MV-4-11 (cell line): ENCODE measurements at places on chromosomes 4 and X.

- DNase-seq, result no peak
These were observed 44.1 kb upstream of the TLL1 start for GRCh38 chr4:165828928-165829327.

- no peak for DNase-seq
These were observed 99.6 kb downstream of the CEP135 start for GRCh38 chr4:56048383-56048701.

- peak; percentile 51 for DNase-seq
These were observed at the start of gene AFAP1 for GRCh38 chr4:7939377-7940108. AFAP1 (minus strand) TSS chr4:7939861; CDS start chr4:7872078, 67,783 bp downstream.

DNA sequence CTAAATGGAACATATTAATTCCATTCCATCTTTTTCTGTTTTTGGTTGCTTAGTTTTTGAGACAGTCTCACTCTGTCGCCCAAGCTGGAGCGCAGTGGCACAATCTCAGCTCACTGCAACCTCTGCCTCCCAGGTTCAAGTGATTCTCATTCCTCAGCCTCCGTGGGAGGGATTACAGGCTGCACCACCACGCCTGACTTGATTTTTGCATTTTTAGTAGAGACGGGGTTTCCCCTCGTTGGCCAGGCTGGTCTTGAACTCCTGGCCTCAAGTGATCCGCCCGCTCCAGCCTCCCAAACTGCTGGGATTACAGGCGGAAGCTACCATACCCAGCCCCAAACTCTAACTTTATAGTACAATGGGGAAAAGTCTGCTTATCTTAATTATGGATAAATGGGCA is 11.2 kb downstream of the HNRNPD start:
- DNase-seq, result no peak

DNA sequence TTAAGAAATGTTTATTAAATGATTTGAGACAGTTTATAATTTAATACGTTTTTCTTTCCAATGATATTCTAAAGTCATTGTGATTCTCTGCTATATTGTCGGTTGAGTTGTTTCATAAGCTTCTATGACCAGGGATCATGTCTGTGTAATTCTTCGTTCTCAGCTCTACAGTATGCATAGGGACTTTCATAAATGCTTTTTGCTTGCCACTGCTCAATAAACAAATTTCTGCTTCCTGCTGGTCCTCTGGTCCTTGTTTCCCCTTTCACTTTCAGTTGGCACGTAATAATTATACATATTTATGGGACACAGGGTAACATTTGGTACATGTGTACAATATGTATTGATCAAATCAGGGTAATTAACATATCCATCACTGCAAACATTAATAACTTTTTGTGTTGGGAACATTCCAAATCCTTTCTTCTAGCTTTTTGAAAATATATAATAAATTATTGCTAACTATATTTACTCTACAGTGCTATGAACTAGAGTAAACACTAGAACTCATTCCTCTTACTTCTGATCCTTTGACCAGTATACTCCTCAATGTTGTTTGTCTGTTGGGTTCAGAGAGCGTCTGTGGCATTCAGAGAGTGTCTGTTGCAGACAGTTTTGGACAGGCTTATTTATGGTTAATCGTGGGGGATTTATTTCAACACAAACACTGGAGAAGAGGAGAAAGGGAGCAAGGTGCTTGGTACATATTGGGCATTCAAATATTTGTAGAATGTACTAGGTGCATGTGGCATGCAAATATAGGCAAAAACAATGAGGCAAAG is 68.3 kb upstream of the SPANXB1 start:
- DNase-seq, result no peak

- no peak for DNase-seq
These were observed 20.7 kb downstream of the ACE2 start for GRCh38 chrX:15579778-15580747.

GRCh38 chr4:20625426-20625825 is 74.8 kb upstream of the PACRGL start:
- DNase-seq, result peak; percentile 79

DNA sequence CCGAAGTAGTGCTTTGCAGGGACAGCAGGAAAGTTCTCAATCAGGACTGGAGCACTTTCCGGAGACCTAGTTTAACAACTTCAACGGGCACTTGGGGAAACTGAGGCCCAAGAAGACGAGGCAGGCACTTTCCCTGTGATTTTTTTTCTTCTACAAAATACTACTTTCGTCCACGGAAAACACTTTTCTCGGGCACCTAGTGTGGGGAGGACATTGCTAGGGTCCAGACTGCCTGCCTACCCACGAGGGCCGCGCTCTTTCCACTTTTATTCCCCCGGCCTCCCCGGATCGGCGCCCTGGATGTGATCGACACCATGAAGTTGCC is 125.4 kb upstream of the CXorf66 start:
- DNase-seq, result no peak

GRCh38 chr4:155271557-155271956 is 63.1 kb downstream of the NPY2R start:
- DNase-seq, result no peak

DNA sequence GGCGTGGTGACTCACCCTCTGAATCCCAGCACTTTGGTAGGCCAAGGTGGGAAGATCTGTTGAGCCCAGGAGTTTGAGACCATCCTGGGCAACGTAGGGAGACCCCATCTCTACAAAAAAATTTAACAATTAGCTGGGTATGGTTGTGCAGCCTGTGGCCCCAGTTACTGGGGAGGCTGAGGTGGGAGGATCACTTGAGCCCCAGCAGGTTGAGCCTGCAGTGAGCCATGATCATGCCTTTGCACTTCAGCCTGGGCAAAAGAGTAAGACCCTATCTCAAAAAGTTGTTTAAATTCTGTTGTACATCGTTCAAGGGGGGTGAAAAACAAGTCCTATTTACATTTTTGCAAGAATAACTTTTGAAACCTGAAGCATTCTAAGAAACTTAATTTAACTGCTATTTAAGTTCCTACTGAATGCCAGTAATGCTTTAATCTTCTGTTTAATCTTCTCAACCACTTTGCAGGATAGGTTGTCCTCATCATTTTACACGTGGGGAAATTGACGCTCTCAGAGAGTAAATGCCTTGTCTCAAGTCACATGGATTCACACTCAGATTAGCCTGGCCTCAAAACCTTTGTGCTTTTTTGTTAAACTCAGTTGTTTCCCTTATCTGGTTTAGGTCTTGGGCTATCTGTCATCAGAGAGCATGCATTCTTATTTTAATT is 7.0 kb downstream of the STAG2 start:
- no peak for DNase-seq

- DNase-seq, result peak; percentile 27
These were observed 32.9 kb upstream of the PGM2 start for GRCh38 chr4:37793562-37793961.

- no peak for DNase-seq
These were observed 4.8 kb downstream of the ARX start for GRCh38 chrX:25010784-25011588.

GRCh38 chr4:1075809-1076699 is 37.3 kb downstream of the RNF212 start:
- no peak for DNase-seq

GRCh38 chr4:145528601-145529000 is 46.9 kb downstream of the SMAD1 start:
- DNase-seq, result no peak
